ENCODE measurements at places on chromosomes 5 and 9.

DNA sequence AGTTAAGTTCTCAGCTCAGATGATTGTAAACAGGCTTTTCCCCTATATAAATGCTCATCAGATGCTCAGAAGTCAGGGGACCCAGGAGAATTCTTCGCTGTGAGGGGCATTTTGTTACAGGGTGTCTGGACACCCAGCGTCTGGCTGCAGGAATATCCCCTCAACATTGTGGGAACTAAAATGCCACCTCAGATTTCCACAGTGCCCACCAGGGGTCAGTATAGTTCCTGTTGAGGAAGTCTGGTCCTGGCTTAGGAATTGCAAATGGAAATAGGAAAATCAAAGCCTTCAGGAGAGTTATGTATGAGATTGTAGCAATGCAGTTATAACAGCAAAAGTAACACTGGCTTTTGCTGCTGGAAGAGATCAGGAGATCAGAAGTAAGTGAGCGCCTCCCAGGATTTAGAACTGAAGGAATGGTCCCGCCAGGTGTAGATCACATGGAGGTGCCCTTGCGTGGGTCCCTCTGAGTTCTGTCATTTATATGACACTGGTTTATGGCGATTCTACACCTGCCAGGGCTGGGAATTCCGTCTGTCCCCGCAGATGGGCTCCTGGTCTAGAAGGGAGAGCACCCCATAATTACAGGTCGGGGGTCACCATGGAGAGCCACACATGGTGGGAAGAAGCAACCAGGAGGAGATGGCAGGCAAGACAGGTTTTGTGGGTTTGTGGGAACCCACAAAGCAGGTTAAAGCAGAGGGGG, 47.1 kb upstream of the CTSL start:
- DNase-seq, result peak; percentile 72

DNA sequence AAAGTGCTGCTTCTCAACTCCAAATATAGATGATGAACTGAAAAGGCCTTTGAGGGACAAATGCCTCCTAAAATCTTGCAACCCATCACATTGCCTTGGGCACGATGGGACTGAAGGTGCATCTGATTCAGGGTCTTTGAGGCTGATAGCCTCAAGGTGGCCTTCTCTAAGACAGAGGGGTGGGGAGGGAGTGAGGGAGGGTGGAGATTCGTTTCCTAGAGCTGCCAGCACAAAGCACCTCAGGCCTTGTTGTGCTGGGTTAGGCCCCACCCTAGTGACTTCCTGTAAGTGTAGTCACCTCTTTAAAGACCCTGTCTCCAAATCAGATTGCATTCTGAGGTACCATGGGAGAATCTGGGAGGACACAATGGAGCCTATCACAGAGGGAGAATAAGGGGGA, 57.1 kb downstream of the BARX1 start:
- peak; percentile 2 for DNase-seq

GRCh38 chr5:94196953-94197352, 421.5 kb downstream of the KIAA0825 start:
- no peak for DNase-seq

DNA sequence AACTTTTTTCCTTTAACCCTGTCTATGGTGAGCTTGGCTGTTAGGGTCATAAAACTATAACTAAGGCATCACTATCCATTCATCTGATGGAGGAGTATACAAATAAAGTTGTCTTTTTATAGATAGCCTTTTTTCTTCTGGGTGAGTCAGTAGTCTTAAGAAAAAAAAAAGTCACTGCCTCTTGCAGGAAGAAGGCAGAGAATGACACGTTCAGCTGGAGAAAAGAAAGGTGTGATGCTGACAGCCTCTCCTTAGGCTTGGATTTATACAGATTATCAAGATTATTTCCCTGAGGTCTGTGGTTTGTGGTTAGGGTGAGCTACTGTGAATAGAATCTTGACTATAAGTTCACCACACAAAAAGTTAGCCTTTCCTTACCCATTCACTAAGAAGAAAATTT, 23.0 kb downstream of the EPB41L4B start:
- no peak for DNase-seq

- no peak for DNase-seq
These were observed 93.2 kb downstream of the PCSK1 start for GRCh38 chr5:96339862-96340261.

- DNase-seq, result no peak
These were observed 3.1 kb upstream of the FAM53C start for GRCh38 chr5:138334867-138335447.

GRCh38 chr5:81800797-81801196, 49.9 kb upstream of the SSBP2 start:
- DNase-seq, result no peak

DNA sequence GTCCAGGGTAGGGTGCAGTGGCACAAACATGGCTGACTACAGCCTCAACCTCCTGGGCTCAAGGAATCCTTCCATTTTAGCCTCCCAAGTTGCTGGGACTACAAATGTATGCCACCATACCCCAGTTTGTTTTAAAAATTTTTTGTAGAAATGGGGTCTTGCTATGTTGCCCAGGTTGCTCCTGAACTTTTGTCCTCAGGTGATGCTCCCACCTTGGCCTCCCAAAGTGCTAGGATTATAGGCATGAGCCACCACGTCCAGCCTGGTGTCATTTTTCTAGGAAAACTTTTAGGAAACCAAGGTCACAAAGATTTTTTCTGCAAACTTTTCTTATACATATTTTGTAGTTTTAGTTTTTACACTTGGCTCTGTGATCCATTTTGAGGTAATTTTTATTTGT, 10.8 kb downstream of the RMI1 start:
- no peak for DNase-seq

GRCh38 chr5:489689-490080, 34.6 kb downstream of the SLC9A3 start:
- no peak for DNase-seq

DNA sequence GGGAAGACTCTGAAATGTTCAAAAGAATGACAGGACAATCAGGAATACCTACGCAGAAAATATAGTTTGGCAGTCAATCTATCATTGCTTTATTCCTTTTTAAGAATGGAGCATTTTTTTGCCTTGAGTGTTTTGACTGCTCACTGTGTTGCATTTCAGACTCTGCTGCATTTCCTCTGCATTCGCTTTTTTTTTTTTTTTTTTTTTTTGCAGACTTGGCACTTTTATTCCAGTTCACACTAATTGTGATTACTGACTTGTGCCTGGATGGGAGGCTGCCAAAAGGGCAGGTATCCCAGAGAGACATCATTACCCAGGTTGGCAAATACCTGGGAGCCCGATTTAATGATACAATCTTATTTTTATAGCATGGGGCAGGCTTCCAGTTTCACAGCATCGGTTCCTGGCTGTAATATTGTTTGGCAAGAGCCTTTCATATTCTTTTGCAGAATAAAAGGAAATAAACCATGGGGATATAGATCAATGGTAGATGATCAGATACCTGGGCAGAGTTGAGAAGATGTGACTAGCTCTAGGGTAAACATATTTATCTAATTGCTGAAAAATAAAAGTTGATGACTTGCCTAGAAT, 1132.6 kb downstream of the MAT2B start:
- no peak for DNase-seq

DNA sequence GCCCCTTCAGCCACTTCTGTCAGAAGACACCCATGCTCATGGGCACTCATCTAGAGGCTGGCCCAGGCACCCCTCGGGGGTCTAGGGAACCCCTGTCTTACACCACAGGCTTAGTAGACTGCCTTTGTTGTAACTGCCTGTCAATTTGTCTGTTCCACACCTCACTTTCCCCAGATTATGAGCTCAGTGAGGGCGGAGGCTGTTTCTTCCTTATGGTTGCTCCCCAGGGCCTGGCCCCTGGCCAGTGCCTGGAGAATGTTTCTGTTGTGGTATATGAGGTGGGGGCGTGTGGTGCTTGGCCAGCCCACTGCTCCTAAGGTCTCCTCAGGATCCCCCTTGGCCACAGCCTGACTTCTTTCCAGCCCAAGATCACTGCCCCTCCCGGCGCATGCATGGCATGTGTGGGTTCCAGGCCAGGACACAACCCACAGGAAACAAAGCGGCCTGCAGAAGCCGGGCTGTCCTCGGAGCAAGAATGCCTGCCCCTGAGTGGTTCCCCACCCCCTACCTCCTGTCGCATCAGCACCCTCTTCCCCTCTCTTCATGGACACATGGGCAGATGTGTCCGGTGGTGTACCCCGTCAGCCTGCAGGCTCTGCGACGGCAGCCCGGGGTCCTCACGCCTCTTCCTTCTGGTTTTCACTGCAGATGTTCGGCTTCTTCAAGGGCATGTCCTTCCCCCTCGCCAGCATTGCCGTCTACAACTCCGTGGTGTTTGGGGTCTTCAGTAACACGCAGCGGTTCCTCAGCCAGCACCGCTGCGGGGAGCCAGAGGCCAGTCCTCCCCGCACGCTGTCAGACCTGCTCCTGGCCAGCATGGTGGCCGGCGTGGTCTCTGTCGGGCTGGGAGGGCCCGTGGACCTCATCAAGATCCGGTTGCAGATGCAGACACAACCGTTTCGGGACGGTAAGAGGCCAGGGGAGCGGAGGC, 17.7 kb downstream of the SLC25A48 start:
- DNase-seq, result no peak

DNA sequence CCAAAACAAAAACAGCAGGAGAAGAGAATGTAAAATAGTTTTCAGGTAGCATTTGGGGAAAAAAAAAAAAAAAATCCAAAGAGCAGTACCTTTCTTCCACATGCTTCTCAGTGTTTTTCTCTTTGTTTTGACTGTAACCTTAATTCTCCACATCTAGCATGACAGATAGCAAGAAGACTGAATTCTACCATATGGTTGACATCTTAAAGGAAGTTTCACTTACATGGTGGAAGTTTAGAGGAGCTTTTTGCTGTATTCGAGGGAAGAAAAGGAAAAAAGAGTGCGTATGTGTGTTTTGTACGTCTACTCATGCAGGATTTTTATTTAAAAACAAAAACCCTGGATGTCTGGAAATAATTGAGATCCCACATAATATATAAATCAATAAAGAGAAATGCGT, 604.8 kb downstream of the CCDC171 start:
- DNase-seq, result no peak

DNA sequence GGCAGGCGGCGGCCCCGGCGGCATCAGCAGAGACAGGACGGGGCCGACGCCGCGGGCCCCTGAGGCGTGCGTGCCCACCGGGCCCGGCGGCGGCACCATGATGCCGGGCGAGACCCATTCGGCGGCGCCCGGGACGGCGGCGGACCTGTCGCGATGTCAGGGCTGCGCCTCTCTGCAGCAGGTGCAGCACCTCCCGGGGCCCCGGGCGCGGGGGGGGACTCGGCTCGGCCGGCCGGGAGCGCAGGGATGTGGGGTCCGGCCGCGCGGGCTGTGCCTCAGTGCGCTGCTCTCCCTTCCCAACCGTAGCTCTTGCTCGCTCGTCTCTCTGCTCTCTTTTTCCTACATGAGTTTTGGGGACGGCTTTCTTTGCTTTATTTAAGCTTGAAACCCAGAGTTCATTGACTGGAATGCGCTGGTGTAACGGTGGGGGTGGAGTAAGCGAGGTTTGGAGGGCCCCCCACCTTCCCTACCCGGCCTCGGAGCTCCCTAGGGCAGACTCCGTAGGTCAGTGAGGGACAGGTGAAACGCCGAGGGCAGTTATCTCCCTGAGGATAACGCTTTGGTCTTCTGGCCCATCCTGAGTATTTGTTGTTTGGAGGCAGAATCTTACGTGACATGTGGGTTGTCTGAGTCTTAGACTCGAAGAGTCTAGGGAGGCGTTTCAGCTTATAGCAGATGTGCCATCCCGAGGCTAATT, 490 bp downstream of the ICE1 start:
- DNase-seq, result no peak

DNA sequence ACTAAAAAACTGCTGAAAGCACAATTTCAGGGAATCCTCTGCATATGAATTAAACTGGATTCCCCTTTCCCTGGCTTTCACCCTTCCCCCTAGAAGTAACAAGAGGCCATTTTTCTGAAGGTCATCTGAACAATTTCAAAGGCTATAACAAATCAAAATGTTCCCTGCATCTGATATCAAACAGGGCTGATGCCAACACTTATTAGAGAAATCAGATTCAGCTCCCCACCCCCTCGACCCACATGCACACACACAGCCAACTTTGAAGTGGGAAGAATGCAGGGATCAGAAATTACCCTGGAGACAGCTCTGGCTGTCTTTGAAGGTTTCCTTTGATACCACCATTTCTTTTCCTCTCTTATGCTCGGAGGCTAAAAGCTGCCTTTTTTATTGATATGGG, 149.0 kb upstream of the RAPGEF1 start:
- DNase-seq, result no peak

GRCh38 chr5:86970361-86970760, 297.3 kb upstream of the RASA1 start:
- no peak for DNase-seq

DNA sequence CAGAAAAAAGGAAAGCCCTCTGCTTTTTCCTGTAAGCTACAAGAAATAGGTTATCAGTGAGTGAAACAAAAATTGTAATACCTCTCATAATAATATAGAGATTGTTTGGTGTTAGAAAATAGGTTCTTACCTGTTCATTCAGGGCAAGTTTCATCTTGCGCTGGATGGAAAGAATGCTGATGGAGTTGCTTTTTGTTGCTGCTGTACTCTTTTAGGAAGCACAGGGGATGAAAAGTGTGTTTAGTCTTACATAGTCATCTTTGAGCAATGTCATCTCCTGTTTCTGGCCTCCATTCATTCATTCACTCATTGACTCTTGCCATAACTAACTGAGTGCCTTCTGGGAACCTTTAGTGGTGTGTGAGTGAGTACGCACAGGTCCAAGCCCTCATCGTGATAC, 6.4 kb downstream of the ENTREP1 start:
- no peak for DNase-seq

GRCh38 chr5:3218916-3219650, 376.5 kb upstream of the IRX1 start:
- no peak for DNase-seq

DNA sequence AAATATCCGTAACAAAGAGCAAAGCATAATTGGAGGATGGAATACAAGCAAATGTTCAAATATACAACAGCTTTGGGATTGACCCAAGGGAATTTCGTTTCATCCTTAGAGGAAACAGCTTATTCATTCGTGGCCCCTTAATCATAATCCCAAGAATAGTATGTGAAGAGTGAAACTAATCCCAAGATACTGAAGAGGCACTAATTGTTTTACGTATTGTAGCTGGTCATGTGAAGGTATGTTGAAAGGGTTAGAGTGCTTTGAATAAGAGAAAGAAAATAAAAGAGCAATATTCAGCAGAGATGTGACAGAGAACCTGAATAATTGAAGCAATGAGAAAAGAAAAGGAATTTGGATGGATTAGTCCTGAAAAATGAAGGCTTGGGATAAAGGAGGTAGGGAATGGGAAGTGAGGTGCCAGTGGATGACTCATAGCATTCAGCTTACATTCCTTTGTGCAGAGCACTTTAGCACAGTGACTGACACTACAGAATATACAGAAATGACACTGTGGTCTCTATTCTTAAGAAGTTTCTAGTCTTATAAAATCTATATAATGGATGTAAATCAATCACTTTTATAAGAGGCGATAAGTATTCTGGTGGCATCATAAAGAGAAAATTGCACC, 221.9 kb downstream of the TLR4 start:
- no peak for DNase-seq

- peak; percentile 68 for DNase-seq
These were observed 273.9 kb downstream of the GADD45G start for GRCh38 chr9:89878687-89879086.

DNA sequence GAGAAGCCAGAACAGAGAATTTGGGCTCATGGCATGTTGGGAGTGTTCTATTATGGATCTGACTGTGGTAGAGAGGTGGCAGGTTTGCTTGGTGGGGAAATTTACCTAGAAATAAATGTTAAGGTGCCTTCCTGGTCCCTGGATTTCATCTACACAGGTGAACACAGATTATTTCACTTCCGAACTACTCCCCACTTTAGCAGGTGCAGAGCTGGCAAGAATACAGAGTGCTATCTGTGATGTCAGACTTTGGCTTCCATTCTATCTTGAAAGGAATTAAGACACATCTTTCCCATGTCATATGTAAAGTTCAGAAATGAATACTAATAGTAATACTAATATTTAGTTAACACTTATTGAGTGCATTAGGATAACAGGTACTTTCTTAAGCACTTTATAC, 234.0 kb downstream of the KCTD16 start:
- no peak for DNase-seq

Data from right hindlimb (tissue), 1 donor.